ENCODE measurements at places on chromosomes 7 and 10.

- no peak for DNase-seq
These were observed 463.3 kb downstream of the LRMDA start for GRCh38 chr10:75894761-75895160.

GRCh38 chr7:1823376-1824150 lies 153.5 kb downstream of the ELFN1 start:
- DNase-seq: no peak

- DNase-seq: no peak
These were observed 419.5 kb upstream of the SORCS1 start for GRCh38 chr10:107583974-107584373.

GRCh38 chr10:104350127-104350635 lies 3.5 kb upstream of the CFAP58 start:
- DNase-seq: no peak

DNA sequence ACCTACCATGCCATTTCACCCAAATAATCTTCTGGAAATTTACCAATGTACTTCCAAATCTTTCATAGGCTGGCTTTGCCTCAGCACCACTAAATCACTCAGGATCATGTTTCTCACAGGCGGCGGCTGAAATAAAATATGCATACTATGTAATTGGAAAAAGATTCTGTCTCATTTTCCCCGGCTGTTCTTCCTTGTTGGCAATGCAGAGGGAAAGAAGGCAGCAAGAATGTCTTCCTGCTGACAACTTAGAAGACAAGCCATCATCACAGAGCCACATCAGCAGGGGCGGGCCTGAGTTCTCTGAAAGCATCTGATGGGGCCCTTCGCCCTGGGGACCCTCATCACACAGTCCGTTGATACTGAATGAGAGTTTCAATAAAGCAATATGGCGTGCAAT lies 39.2 kb upstream of the COL1A2 start:
- DNase-seq: no peak

- no peak for DNase-seq
These were observed 88.6 kb upstream of the KLF14 start for GRCh38 chr7:130822642-130823041.

DNA sequence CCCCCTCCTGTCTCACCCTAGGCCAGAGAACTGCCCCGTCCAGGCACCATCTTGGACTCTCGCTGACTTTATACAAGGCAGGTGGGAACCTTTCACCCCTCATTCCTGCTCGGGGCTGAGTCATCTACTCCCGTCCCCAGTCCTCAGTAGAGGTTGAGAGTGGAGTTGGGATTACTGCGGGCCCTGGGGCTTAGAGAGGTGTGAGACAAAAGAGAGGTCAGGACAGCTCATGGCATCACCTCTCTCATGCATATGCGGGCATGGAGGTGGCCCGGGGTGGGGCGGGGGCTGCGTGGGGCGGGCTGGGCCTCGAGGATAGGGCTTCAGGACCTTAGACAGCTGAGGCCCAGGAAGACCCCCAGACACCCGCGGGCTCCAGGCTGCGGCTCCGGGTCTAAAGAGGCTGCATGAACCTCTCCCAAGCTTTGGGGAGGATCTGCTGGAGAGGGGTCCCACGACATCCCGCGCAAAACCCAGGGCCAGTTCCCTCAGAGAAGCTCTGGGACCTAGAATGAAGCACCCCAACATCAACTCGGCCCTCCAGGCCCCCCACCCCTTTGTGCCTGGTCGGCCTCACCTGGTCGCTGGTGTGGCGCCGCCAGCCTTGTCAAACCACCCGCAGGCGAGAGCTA lies 317 bp downstream of the PDZD7 start:
- no peak for DNase-seq

DNA sequence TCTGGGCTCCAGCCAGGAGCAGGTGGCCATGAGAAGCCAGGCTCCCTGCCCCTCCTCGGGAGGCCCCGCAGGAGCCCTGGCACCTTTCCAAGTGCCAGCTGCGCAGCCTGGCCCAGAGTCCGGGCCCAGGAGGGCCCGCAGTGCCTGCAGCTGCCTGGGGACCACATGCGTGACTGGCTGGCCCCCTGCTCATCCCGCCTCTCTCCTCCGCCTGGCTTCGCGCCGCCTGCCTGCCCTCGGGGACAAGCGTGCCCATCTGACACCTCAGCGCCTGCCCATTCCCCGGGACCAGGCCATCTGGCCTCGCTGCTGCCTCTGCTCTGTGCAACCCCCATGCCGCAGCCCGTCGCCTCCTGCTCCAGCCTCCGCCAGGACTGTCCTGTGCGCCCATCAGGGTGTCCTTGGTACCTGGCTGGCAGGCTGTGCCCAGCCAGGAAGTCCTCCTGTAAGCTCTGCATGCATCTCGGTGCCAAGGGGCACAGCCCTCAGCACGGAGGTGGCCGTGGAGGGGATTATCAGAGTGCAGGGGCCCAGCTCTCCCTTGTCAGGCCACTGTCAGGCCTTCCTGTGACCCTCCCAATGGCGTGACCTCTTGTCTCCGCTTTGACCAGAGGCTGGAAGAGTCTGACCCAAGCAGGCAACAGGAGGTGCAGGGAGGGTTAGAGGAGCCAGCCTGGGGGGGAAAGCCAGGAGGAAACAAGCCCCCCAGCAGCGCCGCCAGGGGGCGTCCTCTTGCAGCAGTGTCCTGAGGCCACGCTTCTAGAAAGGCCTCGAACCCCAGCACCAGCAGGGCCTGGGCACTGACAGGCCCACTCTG lies 50.5 kb downstream of the TMEM209 start:
- no peak for DNase-seq

DNA sequence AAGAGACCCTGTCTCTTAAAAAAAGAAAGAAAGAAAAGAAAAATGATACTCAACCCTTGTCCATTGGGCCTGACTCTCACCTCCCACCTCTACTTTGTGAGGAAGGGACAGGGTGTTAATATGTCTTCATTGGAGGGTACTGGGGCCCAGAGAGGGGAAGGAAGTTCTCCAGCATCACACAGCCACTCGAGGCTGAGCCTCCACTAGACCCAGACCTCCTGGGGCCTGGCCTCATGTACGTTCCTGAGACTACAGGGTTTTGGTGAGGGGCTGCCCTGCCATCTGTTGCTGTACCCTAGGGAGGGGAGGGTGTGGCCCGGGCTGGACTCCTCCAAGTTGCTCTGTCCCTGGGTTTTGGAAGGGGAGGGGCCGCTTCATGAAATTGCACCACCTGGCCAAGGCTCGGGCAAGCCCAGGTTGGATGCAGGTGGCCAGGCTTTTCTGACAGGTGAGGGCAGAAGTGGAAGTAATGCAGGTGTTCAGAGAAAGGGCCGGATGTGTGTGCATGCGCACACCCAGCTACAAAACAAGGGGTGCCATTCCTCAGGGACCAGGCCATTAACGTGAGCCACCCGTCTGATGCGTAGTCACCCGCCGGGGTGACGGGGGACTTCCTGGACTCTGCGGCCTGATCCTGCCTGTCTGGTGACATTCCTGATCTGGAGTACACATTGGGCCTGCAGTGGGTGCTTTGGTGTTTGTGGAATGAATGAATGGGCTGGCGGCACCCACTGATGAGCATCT lies 21.7 kb downstream of the GTF2IRD1 start:
- DNase-seq: no peak

GRCh38 chr7:132065193-132065988 lies 509.0 kb upstream of the PODXL start:
- DNase-seq: no peak

DNA sequence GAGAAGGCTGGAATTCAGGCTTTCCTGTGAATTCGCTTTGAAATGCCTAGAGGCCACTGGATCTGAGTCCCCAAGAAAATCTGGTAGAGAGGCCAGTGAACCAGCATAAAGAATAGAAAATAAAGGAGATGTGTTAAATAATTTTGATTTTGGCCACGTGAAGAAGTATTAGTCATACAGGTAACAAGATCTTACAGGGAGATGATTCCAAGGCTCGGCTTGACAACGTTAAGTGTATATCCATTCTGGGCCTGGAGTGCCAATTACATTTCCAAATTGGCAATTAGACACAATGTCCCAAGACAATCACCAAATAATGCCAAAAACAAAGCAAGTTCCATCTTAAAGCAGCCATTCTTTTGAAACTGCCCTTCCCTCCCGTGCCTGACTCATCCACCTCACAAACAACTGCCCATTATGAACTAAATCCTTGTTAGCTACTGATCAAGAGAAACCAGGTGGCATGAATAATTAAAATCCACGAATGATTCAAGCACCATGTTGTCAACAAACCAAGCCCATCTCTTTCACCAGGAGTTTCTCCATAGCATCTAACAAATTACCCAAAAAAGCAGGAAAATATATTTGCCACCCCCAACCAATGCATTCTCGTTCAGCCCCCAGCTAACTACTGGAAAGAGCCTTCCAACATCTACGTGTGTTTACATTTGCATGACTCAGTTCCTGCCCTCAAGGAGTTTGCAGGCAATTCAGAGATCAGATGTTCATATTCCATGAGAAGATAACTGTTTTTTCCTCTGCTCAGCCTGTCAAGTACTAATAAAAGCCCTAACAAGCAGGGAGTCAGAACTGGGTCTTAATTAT lies 8.5 kb downstream of the KCNMA1 start:
- no peak for DNase-seq

DNA sequence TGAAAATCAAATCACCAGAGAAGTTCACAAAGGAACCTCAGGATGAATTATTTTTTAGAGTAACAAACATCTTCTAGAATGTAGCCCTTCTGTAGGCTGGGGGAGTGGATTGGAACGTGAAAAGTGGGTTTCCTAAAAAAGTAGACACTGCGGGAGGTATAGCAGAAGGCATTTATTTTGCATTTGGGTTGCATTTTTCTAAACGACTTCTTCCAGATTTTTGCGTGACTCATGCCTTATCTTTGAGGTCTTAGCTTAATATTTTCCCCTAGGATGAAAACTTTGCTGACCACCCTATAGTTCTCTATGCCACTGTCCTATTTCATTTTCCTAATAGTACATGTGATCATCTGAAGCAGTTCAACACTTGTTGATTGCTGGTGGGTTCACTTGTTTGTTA lies 112.7 kb upstream of the JCAD start:
- no peak for DNase-seq

DNA sequence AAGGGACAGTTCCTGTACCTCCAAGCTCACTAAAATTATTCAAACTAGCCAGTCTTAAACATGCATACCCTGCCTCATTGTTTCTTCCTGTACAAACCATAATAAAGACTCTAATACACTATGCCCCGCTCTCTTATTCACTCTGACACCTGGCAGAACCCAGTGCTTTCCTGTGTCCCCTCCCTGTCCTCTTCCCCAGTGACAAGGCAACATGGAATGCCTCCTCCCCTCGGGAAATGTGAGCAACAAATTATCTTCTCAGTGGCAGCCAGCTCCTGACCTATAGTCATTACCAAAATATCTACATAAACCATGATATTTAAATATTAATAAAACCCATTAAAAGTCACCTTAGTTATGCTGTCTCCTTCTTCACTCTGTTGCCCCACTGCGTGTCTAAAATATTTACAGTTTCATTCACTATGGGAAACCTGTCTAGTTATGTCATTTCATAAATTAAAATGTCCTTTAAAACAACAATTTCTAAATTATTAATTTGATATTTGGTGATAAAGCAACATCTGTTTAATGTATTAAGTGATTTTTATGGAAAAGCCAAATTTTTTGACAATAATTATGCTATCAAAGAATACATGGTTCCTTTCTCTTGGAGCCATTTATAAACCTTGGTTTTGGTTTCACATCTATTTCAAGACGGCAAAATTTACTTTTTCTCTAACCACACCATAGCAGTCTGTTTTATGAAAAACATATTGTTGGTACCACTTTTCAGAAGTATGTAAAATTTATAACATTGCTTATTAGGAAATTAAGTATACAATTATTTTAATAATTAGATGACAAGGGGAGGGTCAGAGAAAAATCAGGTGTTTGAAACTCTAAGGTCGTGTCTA lies 1355.2 kb downstream of the XPNPEP1 start:
- no peak for DNase-seq

DNA sequence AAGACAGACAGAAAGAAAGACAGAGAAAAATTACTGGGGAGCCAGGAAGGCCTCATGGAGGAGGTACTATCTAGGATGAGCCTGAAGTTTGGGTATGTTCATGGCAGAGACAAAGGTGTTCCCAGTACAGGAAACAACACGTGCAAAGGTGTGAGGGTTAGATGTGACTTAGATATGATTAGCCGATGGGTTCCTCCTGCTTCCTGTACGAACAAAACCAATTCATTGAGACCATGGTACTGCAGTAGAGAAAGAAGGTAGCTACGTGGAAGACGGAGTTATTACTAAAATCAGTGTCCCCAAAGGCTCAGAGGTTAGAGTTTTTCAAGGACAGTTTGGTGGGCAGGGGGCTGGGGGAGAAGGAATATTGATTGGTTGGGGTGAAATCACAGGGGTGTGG lies 55.2 kb upstream of the CHST3 start:
- no peak for DNase-seq

GRCh38 chr7:151059367-151060112 lies at the start of gene SLC4A2:
Gene SLC4A2, plus strand, starts transcription at chr7:151059589. Its CDS starts 2,399 bp downstream, at chr7:151061988.
- peak; percentile 73 for DNase-seq

- DNase-seq: no peak
These were observed 67.9 kb upstream of the ITGB1 start for GRCh38 chr10:33025910-33026309.

GRCh38 chr7:77456696-77457095 lies 40.5 kb upstream of the GSAP start:
- no peak for DNase-seq

DNA sequence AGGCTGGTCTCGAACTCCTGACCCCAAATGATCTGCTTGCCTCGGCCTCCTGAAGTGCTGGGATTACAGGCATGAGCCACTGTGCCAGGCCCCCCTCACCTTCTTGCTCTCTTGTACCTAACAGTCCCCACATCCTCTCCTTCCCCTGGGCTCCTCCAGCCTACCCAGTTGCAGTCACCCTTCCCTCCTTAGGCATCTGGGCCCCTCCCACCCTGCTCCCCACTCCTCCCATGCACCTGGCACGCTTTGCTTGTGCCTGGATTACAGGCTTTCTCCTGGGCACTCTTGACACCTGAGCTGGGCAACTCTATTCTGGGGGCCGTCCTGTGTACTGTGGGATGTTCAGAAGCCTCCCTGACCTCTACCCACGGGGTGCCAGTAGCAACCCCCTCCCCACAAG lies 3.0 kb downstream of the CLDN15 start:
- DNase-seq: no peak

GRCh38 chr10:21740989-21741388 lies 207.0 kb downstream of the MLLT10 start:
- DNase-seq: no peak

DNA sequence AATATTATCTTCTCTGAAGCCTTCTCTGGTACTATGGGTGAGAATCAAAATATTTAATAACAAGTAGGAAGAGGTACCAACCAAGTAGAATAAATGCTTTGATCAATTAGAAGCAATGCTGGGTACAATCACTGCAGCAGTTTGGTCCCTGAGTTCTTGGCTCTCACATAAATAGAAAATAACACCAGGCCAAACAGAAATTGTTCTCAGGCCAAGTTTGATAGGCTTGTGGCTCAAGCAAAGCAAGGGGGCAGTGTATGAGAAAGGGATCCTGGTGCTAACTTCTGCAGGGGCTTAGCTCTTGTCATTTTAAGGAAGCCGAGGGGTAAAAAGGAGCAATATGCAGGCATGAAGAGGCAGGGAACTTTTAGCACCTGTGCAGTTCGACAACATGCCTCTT lies 146.8 kb upstream of the TMEM229A start:
- no peak for DNase-seq

- DNase-seq: no peak
These were observed 2.4 kb upstream of the EVX1 start for GRCh38 chr7:27240015-27240731.

GRCh38 chr10:103855424-103855823 lies at the start of gene SH3PXD2A:
Gene SH3PXD2A, minus strand, starts transcription at chr10:103855576. Its CDS starts 310 bp downstream, at chr10:103855266.
- peak; percentile 24 for DNase-seq

GRCh38 chr7:17560516-17560915 lies 262.1 kb downstream of the AHR start:
- DNase-seq: no peak

- no peak for DNase-seq
These were observed 137.3 kb upstream of the RHOBTB1 start for GRCh38 chr10:61081301-61081700.

Measured in activated CD4-positive, alpha-beta T cell treated with anti-CD3 and anti-CD28 coated beads, Interleukin-2, amount 50 U/mL, for 48 hours (primary cell).